Kidney (tissue), 22 donors: ENCODE measurements at places on chromosomes 16 and 17. TPM values are rescaled to one million over a fixed set of nuclear protein-coding genes. Genes with fewer than 3 reads are reported as not detected.

- DNase-seq: no peak
Measured at GRCh38 chr17:27768858-27769410, 31.4 kb downstream of the NOS2 start.

GRCh38 chr16:28165598-28165997, 46.2 kb downstream of the XPO6 start:
- no peak for DNase-seq

DNA sequence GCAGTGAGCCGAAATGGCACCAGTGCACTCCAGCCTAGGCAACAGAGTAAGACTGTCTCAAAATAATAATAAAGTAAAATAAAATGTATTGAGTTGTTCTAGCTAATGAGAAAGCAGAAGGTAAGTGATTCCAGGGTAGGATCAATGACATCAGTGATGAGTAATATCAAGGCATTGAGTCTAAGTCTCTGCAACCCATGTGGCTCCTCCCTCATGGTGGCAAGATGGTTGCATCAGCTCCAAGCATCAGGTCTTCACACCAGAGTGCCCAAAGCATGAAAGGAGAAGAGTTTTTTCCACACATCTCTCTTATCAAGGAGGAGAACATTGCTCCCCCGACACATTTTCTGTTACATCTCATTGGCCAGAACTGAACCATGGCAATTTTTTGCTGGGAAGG, 34.8 kb upstream of the GAS7 start:
- DNase-seq: no peak

DNA sequence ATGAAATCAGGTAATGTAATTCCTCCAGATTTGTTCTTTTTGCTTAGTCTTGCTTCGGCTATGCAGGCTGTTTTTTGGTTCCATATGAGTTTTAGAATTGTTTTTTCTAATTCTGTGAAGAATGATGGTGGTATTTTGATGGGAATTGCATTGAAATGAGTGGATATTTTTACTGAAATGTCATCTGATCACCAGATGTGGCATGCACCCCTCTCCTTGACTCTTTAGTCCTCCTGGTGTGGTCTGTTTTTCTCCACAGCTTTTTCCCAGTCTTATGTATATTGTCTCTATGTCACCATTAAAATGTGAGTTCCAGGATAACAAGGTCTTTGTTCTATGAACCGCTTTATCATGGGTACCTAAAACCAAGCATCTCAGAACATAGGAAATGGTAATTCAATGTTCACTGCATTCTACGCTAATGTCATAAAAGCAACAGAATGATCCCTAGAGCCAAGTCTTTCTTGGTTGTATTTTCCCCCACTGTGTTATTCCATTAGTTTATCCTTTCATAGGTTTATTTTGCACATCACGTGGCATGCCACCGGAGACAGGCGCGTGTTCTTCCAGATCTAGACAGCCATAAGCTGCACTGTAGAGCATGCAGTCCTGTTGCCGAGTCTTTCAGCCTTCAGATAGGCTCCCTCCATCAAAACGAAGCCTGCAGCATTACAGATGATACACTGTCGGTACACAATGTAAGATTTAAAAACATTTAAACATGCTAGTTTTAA, 172.5 kb downstream of the RPTOR start:
- no peak for DNase-seq

Gene TOM1L1
- polyA plus RNA-seq: 57.7 TPM

Gene CES5A
- polyA plus RNA-seq: not detected
